Gastroesophageal sphincter (tissue), 4 donors: ENCODE measurements at places on chromosomes 12 and 14. TPM values are rescaled to one million over a fixed set of nuclear protein-coding genes. Genes with fewer than 3 reads are reported as not detected.
A peak's percentile ranks its signal among the peaks of the same experiment; 100 is the strongest.

- no peaks in the 10 kb centered on the region for H3K27me3 ChIP-seq
- H3K4me1 ChIP-seq = no peaks in the 10 kb centered on the region
- peaks cover 72% of the 10 kb centered on the region for H3K36me3 ChIP-seq
- no peak overlapping the region for H3K27ac ChIP-seq
These were observed 19.8 kb upstream of the OVCH1 start for GRCh38 chr12:29517264-29517663.

DNA sequence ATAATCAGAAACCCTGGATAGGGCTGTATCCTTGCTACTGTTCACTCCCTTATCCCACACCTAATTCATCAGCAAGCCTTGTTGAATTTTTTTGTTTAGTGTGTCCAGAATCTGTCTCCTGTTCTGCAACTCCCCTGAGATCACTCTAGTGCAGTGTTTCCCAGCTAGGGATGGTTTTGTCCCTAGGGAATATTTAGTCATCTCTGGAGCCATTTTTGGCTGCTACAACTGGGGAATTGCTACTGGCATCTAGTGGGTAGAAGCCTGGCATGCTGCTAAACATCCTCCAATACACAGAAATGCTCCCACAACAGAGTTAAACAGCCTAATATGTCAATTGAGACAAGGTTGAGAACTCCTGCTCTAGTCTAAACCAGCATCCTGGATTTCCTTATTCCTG is 248.0 kb downstream of the NPAS3 start:
- H3K27ac ChIP-seq = no peak overlapping the region
- no peaks in the 10 kb centered on the region for H3K36me3 ChIP-seq
- no peaks in the 10 kb centered on the region for H3K4me1 ChIP-seq
- ATAC-seq = no peak
- no peaks in the 10 kb centered on the region for H3K27me3 ChIP-seq

DNA sequence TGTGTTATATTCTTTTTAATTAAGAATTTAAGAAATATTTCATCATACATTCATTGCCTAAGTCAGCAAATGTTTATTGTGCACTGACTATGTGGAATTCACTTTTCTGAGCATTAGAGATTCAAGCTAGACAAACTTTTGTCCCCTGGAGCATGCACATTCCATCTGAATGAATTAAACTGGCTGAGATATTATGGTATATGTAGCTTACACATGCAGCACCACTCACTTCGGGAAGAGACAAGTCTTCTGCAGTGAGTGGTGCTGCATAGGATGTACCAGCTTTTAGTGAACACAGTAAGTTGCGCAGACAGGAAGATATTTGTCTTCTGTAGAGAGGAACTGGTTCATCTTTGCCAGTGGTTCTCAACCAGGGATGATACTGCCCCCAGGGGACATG is 318.4 kb downstream of the SYT1 start:
- no peaks in the 10 kb centered on the region for H3K27me3 ChIP-seq
- no peak for ATAC-seq
- no peaks in the 10 kb centered on the region for H3K36me3 ChIP-seq
- H3K4me3 ChIP-seq = no peak overlapping the region
- H3K4me1 ChIP-seq = no peaks in the 10 kb centered on the region

DNA sequence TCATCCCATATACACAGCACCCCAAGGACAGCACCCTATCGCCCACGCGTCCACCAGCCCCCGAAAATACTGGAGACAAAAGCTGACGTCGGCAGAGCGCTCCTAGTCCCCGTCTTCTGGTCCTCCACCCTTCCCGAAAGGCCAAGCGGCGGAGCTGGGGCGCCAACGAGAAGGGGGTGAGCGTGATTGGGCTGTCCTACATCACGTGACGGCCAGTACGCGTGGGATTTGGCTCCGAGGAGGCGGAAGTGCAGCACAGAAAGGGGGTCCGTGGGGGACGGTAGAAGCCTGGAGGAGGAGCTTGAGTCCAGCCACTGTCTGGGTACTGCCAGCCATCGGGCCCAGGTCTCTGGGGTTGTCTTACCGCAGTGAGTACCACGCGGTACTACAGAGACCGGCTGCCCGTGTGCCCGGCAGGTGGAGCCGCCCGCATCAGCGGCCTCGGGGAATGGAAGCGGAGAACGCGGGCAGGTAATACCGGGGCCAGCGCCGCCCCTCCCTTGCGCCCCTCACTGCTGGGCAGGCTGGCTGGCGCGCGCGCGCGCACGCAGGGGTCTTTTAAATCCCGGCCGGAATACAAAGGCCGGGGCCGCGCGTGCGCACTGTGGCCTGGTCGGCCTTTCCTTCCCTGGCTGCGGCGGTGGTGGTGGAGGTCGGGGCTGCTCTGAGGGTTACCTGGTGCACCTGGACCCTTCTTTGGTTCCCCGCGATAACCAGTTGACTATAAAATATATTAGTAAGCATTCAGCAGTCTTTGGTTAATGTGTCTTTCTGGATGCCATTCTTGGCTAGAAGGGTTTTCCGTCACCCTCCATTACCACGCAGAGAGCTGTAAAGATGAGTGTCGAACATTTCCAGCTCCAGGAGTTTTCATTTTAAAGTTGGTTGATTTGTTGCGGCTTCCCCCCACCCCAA is at the start of gene TDG:
Gene TDG (plus strand): TSS at position 283 of the 915 bp plus-strand sequence. CDS start 166 bp downstream, at position 449.
- H3K4me1 ChIP-seq = peaks cover 67% of the 10 kb centered on the region
- peak within 1 kb of the TSS; percentile 84 for H3K4me3 ChIP-seq
- peak within 1 kb of the TSS; percentile 98 for H3K27ac ChIP-seq
- ATAC-seq = peak; percentile 99

GRCh38 chr12:68432622-68433021 is 100.5 kb upstream of the MDM1 start:
- no peaks in the 10 kb centered on the region for H3K4me1 ChIP-seq
- no peak overlapping the region for H3K4me3 ChIP-seq
- H3K27ac ChIP-seq = no peak overlapping the region
- no peaks in the 10 kb centered on the region for H3K36me3 ChIP-seq
- ATAC-seq = no peak

DNA sequence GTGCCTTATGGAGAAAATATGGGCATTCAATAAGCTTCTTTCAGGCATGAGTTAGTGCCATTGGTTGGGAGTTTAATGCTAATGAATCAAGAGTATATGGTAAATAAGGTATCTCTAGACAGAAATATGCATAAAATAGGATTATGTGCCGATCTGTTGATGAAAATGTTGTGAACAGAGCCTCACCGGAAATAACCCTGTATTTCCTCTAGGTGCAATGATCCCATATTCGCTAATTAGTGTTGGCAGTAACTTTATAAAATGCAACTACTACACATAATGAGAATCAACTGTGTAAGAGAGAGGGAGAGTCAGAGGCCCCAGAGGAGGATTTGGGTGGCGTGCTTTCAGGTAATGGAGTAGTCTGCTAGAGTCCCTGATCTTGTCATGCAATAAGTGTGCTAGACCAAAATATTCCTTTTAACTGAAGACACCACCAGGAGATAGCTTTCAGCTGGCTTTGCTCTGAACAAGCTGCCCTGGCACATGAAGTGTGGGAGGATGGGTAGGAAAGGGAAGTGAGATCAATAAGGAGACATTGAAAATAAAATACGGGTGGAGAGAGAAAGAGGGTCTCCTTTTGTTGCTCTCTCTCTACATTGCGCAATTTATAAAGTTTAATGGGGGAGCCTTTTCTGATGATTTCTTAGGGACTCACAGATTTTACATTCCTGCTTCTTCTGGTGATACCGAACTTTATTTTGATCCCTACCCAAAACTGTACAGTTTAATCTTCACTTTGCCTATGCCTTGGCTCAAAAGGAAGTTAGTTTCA is 68.6 kb upstream of the PLXNC1 start:
- H3K4me1 ChIP-seq = peaks cover 3% of the 10 kb centered on the region
- H3K27me3 ChIP-seq = no peaks in the 10 kb centered on the region
- no peak overlapping the region for H3K27ac ChIP-seq
- no peak for ATAC-seq

DNA sequence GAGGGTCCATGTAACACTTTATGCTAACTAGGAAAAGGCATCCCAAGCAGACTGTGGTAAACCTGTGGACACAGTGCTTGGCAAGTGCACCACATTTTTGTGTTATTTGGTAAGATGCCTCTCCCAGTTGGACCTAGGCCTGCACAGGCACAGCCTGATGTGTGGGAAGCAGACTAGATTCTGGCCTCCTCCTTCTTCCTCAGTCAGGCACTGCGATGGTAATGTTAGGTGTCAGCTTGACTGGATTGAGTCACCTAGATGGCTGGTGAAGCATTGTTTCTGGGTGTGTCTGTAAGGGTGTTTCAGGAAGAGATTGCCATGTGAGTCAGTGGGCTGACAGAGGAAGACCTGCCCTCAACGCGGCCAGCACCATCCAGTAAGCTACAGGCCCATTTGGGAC is 25.3 kb upstream of the RHOJ start:
- H3K4me1 ChIP-seq = peaks cover 25% of the 10 kb centered on the region
- no peak overlapping the region for H3K4me3 ChIP-seq
- H3K27ac ChIP-seq = peak overlapping the region; percentile 30
- no peaks in the 10 kb centered on the region for H3K27me3 ChIP-seq

PPM1H gene
- total RNA-seq = 1.3 TPM

INHBC gene
- not detected for total RNA-seq

ACRBP gene
- not detected for total RNA-seq

KERA gene
- total RNA-seq = not detected
